Upper lobe of right lung (tissue), 1 donor: ENCODE measurements at places on chromosomes 2 and 18.

DNA sequence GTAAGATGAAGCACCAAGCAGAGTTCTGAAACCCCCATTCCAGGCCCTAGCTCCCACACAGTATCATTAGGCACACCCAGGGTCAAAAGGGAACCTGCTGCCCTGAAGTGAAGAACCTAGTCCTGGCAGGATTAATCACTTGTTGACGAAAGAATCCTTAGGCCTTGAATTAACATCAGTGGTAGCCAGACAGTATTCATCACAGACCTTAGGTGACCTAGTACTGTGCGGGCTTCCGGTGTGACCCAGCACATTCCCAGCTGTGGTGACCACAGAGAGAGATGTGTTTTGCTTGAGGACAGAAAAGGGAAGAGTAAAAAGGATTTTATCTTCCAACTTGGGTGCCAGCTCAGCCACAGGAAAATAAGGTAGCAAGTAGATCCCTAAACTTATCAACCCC lies 1071.4 kb upstream of the FAM98A start:
- no peak for DNase-seq

- no peak for DNase-seq
Observed at GRCh38 chr2:106701203-106702022, 184.6 kb downstream of the ST6GAL2 start.

GRCh38 chr2:204145791-204146190 lies 209.2 kb downstream of the ICOS start:
- no peak for DNase-seq

GRCh38 chr18:13051159-13051558 lies 60.0 kb downstream of the CEP192 start:
- DNase-seq: no peak

DNA sequence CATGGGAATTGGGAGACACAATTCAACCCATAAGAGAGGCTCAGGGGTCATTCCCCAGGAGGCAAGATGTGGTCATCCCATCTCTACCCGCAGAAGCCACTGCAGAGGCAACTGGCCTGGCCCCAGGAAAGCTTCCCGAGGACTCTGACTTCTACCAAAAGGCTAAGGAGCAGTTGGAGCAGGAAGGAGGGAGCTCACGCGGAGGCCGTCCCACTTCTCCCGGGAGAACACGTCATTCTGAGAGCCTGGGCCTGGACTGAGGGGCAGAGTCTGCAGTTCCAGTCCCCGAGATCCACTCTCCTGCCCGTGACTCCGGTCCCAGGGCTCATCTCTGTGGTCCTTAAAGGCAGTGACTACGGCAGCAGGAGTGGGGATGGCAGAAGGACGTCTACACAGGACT lies 69.0 kb upstream of the TAF1B start:
- peak; percentile 48 for DNase-seq

GRCh38 chr2:111117598-111118480 lies 2.9 kb upstream of the BCL2L11 start:
- DNase-seq: no peak

GRCh38 chr2:47060652-47061170 lies 94.4 kb downstream of the STPG4 start:
- no peak for DNase-seq

DNA sequence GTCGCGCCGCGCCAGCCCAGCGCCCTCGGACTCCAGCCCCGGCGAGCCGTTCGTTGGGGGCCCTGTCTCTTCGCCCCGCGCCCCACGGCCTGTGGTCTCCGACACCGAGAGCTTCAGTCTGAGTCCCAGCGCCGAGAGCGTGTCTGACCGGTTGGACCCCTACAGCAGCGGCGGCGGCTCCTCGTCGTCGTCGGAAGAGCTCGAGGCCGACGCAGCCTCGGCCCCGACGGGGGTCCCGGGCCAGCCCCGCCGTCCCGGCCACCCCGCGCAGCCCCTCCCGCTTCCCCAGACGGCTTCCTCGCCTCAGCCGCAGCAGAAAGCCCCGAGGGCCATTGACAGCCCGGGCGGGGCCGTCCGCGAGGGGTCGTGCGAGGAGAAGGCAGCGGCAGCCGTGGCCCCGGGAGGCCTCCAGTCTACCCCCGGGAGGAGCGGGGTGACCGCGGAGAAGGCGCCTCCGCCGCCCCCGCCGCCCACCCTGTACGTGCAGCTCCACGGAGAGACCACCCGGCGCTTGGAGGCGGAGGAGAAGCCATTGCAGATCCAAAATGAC lies 1.4 kb downstream of the PHLPP1 start:
- DNase-seq: peak; percentile 77

DNA sequence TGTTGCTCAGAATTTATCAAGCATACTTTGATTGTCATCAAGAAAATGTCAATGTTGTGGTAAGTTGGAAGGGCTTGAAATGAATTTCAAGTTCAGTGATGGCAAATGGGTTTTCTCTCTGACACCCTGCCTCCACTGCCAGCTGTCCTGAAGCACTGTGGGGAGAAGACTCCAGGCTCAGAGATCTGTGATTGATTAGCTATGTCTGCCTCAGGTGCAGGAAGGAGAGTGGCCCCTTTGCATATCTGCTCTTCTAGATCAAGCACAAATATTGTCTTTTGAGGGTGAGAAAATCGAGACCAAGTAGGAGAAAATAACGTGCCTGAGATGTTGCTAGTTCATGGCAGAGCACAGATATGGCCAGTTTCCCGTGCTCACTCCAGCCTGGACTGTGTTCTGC lies 178.8 kb upstream of the GLI2 start:
- DNase-seq: no peak

DNA sequence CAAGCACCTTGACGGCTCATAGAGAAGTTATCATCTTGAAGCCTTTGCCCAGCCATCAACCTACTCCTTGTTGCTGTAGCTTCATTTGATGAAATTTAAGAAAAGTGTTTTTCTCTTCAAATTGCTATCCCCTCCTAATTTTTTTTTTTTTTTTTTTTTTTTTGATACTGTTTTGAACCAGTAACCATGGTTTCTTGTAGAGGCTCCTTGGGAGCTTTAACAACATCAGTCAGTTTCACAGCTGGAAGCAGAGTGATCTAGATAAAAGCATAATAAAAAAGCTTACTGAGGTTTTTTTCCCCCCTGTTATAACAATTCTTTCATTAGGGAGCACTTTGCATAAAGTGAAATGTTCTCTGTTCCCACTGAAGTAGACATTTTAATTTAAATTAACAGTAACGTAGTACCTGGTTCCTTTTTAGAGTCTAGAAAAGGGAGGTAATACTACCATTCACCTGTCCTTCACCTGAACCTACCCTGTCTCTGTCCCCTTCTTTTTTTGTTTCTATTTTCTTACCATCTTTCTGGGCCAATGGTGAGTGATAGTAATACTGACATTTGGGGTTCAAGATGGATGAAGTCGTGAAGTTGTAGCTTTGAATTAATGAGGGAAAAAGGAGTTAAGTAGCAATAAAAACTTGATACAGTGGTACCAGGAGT lies 101.5 kb downstream of the NCOA1 start:
- no peak for DNase-seq

DNA sequence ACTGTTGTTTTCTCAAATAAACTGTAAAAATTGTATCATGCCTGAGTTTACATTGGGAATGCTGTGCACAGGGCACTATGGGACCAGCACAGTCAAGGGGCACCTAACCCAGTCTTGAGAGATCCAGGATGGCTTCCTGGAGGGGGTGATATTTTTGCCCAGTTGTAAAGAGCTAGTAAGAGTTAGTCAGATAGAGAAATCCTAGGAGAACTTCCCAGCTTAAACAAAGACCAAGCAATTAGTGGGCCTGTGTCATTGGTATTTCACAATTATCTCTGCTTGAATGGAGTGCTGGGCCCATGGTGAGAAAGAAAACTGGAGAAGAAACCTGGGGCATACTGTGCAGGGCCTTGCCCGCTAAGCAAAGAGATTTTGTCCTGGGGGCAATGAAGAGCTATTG lies 12.2 kb downstream of the XDH start:
- DNase-seq: no peak

DNA sequence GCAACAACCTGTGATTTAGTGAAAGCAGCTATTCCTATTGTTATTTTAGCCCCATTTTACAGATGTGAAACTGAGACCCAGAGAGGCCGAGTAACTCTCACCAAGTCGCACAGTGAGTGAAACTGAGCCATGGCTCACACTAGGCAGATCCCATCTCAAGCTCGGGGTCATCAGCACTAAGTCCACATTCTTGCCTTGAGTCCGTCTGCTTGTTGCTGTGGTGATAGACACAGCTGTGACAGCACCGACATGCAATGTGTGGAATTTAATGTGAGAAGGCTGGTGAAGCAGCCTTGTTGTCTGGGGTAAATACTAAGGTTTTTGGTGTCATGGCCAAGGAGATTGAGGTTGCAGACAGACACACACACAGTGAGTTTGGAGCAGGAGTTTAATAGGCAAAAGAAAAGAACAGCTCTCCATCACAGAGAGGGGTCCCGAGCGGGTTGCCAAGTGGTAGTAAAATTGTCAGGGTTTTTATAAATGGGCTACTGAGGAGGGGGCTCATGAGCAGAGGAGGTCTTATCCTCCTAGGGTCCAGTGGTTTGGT lies 40.2 kb upstream of the GMCL1 start:
- no peak for DNase-seq

- DNase-seq: no peak
Observed at GRCh38 chr2:113112871-113113270, 14.5 kb upstream of the IL1RN start.

GRCh38 chr2:178285287-178285615 lies 90.9 kb downstream of the OSBPL6 start:
- no peak for DNase-seq

GRCh38 chr2:178333851-178334250 lies 117.1 kb downstream of the PRKRA start:
- DNase-seq: no peak

GRCh38 chr2:10499275-10499907 lies 51.3 kb upstream of the ODC1 start:
- no peak for DNase-seq

DNA sequence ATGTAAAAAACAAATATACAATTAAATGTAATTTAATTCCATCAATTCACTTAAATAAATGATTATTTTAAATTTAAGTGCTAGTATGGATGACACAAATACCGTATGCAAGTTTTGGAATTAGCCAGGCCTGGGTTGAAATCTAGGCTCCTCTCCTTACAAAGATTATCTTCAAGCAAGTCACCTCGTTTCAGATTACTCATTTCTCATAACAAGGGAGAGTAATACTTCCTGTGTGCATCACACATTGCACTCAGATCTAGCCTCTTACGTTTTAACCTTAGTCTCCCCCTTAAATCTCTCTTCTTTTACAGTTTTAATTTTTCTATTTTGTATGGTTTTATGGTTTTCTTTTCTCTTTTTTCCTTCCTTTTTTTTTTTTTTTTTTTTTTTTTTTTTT lies 1475.9 kb upstream of the NXPH2 start:
- no peak for DNase-seq

GRCh38 chr2:184599872-184600222 lies 1.5 kb downstream of the ZNF804A start:
- DNase-seq: no peak

DNA sequence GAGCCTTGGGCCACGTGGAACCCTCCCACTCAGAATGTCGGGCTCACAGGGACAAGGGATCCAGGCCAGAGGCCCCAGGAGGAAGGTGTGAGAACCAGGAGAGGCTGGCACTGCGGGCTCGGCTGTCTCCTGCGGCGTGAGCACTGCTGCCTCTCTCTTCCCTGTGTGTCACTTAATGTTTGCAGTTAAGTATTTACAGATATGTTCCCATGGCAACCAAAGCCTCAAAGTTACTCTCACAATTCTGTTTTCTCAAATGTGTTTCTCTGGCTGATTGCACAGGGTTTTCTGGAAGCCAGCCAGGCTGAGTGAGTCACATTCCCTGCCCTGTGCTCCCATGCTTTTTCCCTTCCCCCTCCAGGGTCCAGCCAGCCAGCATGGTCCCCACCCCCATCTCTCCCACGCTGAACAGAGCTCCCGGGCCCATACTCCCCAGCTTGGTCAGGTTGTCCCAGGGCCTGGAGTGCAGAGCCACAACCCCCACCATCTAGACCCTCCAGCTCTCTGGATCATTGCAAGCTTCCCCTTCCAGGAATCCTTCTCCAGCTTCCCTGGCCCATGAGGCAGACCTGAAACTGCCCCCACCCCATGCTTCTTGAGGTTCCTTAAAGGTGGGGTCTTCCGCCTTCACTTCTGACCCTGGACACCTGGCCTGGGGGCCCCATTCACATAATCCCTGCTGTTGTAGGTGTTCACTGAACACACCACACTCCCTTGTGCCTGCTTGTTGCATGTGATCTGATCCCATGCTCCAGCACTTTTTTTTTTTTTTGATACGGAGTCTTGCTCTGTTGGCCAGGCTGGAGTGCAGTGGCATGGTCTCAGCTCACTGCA lies 265.9 kb downstream of the CELF4 start:
- peak; percentile 82 for DNase-seq

DNA sequence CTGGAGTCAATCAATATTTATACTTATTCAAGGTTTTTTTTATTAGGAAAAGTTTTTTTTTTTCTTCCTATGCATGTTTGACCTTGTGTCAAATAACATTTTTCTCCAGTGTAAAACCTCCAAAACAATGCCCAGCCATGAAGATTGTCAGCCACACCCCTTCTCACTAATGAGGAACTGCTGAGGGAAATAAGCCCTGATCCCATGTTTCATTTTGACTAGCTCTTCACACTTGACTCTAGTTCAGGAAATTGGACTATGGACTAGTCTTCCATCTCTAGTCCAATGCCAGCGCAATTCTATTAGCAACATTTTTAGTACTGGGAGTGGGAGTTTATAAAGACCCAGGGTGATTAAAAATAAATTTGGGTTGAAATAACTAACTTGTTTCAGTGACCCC lies 275.6 kb upstream of the CXCR4 start:
- no peak for DNase-seq

GRCh38 chr18:10074110-10074509 lies 160.3 kb downstream of the VAPA start:
- no peak for DNase-seq

DNA sequence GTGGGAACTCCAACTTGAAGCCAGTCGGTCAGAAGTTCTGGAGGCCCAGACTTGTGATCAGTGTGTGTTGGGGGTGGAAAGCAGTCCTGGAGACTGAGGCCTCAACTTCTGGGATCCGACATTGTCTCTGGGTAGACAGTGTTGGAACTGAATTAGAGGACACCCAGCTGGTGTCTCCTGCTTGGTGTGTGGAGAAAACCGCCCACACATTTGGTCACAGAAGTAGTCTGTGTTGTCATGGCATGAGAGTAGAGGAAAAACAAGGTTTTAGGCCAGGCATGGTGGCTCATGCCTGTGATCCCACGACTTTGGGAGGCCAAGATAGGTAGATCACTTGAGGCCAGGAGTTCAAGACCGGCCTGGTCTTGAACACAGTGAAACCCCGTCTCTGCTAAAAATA lies 51.5 kb downstream of the PUM2 start:
- DNase-seq: no peak

GRCh38 chr2:75243219-75243618 lies 43.9 kb upstream of the TACR1 start:
- no peak for DNase-seq

GRCh38 chr18:23134780-23135549 lies at the start of gene CABLES1:
TSS of gene CABLES1 (plus strand) at chr18:23135485. CDS start at chr18:23135763, 278 bp downstream.
- DNase-seq: peak; percentile 89

GRCh38 chr2:28639836-28640235 lies 111.8 kb upstream of the PPP1CB start:
- no peak for DNase-seq

- DNase-seq: no peak
Observed at GRCh38 chr18:62200121-62200914, 13.3 kb downstream of the RELCH start.

GRCh38 chr2:237221443-237221842 lies 135.8 kb downstream of the COPS8 start:
- DNase-seq: no peak
